ENCODE measurements at places on chromosomes 2 and 18.

- no peak for DNase-seq
Measured at GRCh38 chr2:207227749-207228145, 62.0 kb upstream of the KLF7 start.

GRCh38 chr2:36762764-36763490 is 66.4 kb downstream of the VIT start:
- DNase-seq: no peak

DNA sequence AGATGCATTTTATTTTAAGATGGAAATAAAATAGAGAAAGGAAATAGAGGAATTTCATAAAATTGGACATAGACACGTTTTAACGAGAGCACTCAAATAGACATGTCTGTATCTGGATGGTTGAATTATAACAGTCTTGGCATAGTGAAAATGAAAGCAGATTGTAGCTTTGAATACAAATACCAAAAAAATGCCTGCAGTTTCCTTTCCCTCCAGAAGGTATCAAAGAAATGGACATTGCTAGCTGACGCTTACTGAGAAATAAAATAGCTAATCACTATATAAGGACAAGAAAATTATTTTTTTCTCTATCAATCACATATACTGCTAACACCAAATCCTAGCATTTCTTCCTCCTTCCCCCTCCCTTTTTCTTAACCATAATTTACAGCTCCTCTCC is 11.4 kb upstream of the MAPRE2 start:
- DNase-seq: no peak

DNA sequence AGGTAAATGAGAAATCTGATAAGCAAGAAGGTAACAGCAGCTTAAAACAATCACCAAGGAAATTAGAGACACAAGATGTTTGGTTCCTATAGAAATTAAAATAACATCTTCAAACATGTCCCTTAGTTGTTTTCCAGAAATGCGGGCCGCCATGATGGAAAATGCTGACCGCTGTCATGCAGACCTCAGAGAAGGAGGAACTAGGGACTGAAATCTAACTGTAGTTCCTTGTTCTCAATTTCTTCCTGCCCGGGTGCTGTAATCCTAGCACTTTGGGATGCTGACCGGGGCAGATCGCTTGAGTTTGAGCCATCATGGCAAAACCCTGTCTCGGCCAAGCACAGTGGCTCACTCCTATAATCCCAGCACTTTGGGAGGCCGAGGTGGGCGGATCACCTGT is 51.1 kb downstream of the TEX51 start:
- DNase-seq: no peak

- no peak for DNase-seq
Measured at GRCh38 chr2:135637456-135638087, 104.1 kb upstream of the UBXN4 start.

DNA sequence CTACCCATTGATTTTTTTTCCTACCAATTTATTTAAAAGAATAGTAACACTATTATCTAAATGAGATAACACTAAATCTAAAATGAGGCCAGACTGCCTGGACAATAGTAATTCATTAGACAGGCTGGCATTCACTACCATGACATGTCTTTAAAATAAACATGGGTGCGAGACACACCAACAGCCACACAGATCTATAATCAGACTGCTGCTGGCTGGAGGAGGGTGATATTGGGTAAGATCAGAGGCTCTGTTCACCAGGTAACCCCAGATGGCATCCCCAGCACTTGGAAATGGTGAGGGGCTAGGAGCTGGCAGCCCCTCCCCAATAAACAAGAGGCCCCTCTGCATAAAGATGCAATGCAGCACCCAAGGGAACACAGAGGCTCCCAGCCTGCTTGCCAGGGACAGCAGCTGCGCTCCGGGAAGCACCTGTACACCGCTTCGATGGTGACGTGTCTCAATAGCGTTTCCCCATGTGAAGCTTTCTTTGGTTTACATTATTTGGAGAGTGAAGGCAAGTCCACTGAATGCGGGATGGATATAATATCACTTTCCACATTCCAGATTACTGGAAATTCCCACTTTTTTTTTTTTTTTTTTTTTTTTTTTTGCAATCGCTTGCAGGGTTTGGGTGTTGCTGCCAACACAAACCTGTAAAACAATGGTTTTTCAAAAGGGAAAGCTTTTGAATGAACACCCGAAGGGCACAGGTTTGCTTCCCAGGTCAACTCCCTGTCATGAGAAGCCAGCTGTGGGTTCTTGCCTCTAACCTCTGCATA is 159.0 kb downstream of the ZNF516 start:
- no peak for DNase-seq

- no peak for DNase-seq
Measured at GRCh38 chr18:39380186-39380725, 1814.7 kb upstream of the CELF4 start.

GRCh38 chr18:61628085-61628484 is 264.7 kb downstream of the RNF152 start:
- DNase-seq: no peak

DNA sequence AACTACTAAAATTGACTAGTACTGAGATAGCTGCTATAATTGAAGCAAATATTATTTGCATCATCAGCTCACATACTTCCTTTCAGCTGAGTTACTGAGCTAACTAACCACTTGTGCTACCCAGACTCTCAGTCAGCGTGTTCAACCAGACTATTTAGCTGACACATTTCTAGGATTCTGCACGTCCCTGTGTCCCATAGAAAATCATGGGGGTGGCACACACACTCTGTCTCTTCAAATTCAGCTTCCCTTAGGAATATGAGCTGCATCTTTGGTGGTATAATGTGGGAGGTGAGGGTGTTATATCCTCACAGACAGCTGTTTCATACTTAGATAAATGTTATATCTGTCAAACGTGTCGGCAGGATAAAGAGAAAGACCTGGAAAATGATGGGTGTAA is 424.0 kb downstream of the CDH2 start:
- DNase-seq: no peak

GRCh38 chr2:133948610-133949290 is 305.1 kb upstream of the MGAT5 start:
- DNase-seq: no peak

GRCh38 chr18:54928236-54928635 is 31.0 kb downstream of the CCDC68 start:
- no peak for DNase-seq

DNA sequence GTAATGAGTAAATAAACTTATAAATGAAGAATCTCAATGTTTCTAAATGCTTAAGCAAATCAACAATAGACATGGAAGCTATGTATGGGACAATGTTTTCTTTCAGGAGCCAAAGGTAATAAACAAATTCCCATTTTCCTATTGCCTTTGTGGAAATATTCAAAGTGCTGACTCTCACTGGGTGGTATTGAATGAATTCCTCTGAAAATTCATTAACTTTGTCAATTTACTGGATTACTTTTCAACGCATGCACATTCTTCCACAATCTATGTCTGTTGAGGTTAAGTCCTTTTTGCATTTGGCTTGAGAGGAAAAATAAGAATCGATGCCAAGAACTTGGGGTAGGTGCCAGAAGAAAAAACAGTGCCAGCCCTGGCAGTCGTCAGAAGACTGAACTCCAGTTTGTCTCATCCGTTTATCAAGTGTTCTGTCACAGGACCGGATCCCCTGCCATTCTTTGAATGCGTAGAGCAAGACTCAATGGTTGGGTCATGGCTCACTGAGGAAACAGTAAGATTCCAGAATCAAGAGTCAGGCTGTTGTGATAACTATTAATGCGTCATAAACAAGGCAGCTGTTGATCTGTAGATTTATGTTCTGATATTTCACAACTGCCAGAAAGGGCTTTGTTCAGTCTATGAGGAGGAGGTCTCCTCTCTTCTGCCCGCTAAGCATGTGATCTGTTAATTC is 133.3 kb downstream of the GFPT1 start:
- no peak for DNase-seq

DNA sequence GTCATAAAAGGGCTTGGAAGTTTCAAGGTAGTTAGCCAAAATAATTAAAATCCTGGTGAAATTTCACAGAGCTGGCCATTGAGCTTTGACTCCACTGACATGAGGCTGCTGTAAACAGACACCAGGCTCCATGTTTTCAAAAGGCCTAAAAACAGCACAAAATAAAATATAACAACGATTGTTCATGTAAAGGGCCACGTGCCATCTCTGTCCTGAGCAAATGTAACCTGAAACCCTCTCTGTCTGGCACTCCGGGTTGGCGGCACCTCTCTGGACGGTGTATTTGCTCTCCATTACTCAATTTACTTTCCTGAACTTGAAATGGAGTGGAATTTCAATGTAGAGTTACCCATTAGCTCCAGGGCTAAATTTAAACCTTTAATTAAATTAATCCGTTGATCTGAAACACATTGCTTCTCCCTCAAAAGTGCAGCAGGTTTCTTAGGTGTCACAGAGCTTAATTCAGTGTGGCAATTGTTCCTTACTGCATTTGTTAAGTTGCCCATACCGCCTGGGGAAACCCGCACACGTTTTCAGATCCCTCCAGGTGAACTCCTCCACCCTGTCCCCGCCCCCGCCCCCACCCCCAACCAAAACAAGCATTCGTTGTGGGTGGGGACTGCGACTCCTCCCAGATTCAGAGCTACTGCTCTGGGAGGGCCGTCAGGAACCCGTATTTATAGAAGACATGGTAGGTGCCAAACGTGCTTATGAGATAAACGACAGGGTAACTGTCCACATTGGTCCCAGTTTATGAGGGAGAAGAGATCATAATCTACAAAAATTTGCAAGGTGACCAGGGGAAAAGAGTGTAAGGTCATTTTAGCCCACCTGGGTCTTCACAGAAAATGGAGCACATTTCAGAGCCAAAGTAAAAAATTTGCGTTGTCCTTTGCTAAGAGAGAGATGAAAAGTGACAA is 1.2 kb upstream of the CABLES1 start:
- no peak for DNase-seq

DNA sequence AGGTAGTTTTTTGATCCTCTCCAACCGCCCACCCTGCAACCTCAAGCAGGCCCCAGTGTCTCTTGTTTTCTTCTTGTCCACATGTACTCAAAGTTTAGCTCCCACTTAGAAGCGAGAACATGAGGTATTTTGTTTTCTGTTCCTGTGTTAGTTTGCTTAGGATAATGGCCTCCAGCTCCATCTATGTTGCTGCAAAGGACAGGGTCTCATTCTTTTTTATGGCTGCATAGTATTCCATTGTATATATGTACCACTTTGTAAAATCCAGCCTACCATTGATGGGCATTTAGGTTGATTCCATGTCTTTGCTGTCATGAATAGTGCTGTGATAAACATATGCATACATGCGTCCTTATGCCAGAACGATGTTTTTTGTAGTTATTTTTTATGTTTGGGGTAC is 2.5 kb downstream of the CRYGC start:
- DNase-seq: no peak

- DNase-seq: peak; percentile 81
Measured at GRCh38 chr2:98569197-98569793, 39.0 kb downstream of the COA5 start.

DNA sequence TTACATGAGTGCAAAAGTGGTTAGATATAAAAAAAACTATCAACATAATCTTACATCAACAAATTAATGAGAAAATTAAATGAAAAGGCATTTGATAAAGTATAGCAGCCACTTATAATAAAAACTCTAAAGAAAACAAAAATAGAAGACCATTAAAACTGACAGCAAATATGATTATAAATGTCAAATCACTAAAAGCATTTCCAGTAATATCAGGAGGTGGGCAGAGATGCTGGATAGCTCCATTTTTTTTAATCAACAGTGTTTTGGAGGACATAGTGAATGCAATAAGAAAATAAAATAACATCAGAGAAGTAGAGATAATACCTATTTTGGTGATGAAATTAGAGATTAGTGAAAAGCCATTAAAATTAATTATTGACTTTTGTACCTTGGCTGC is 173.4 kb downstream of the LRRTM4 start:
- no peak for DNase-seq

DNA sequence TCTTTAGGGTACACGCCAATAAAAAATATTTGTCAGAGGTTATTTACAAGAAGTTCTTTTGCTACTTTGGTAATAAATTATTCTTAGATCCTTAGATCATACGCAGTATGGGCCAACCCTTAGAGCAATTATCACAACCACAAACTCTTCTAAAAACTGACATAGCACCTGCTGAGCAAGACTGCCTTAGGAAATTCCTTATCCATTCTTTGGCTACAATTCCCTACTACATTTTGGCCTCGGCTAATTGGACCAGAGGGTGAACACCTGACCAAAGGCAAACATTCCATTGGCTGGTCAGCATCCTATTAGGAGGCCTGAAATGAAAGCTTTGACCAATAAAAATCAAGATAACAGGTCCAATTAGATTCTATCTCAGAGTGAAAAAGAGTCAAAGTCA is 147.6 kb upstream of the CCDC68 start:
- no peak for DNase-seq

DNA sequence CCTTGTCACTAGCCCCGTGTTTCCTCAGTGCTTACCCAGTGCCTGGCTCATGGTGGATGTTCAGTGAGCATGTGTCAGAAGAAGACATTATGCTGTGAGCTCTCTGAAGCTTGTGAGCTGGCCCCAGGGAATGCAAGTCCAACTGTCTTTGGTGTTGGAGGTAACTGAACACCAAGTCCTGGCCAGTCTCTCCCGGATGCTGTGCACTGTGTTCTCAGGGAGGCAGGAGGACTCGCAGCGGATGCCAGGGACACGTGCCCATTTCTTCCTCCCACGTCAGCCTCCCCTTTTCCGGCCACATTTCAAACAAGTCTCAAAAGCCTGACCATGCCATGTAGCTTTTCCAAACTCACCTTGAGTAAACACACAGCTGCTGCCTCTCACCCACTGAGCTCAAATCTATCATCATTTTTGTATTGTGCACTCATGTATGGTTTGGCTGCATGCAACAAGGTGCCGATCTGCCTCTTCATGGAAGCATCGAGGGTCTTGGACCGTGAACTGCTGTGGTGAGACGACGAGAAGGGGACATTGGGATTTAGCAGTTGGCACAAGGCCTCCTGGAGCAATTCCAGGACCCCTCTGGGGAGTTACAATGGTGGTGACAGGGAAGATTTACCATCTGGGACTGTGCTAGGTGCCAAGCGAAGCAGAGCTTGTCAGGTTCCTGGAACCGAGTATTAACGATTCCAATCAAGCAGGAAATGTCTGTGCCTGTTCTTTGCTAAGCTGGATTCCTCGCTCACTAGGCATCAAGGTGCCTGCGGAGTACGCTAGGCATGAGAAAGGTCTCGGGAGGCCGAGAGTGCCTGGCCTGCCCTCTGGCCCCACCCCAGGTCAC is 44.4 kb upstream of the MGAT4A start:
- DNase-seq: no peak

DNA sequence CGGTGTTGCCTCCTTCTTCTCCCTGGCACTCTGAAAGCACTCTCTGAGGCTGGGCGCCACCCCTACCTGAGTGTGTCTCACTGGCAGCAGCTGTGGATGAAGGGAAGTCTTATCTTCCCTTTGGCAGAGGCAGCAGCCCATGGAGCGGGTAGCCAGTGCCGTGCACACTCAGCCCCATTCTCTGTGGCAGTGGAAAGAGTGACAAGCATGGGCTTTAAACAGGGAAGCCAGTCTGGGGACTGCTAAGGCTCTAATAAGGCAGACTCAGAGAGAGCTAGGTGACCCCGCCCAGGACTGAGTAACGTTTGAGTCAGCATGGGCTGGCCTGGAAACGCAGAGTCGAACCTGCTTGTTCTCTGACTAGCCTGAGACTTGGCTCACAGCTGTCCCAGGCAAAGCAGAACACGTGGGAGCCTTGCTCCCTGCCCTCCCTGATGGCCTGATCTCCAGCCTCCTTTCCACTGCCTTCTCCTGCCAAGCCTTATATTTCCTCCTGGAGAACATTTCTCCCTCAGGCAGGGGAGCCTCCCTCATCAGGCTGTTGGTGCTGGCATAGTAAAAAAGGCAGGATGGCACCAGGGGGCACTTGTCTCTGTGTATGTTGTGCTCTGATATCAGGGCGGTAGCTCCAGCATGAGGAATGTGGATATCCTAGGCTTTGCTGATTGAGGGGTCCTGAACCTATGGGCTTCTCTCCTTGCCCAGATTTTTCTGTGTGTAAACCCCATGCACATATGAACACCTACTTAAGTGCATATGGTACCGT is 93.9 kb upstream of the LGALSL start:
- DNase-seq: no peak

Measured in activated T-cell treated with anti-CD3 and anti-CD28 coated beads for 1 hour (primary cell).